ENCODE measurements at places on chromosomes 13 and 19.

DNA sequence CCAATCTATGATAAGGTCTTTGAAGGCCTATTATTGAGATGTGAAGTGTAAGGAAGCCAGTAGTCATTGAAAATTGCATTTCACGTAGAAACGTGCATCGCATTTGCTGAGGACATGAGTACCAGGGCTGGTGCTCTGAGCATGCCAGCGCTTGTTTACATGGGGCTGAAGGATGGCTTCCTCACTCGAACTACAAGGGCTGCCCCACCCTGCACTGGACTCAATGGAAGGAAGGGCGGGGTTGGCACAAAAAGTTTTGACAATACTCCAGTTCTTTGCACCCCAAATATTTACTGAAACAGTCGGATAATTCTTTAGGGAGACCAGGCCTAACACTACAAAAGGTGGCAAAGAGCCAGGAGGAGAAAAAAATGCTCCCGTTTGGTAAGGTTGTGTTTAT, 28.9 kb upstream of the MED4 start:
- no peak for DNase-seq

- no peak for DNase-seq
Observed at GRCh38 chr13:75366380-75367280, 115.3 kb downstream of the TBC1D4 start.

GRCh38 chr19:7492142-7492541, 3.3 kb upstream of the PEX11G start:
- DNase-seq, result no peak

DNA sequence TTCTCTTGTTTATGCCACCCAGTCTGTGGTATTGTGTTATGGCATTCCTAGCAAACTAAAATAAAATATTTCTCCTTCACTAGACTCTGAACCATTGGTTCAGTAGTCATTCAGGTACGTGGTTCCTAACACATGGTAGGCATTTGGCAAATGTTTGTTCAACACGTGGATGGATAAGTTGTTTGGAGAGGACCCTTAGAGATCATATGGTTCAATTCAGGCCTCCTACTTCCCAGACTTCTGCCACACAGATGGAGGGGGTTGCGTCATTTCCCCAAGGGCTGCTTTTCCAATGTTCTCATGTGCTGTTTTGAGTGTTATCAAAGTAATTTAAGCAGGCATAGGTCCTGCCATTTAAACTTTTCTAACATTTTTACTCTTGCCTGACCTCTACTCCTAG, 6.7 kb downstream of the CXCL17 start:
- no peak for DNase-seq

DNA sequence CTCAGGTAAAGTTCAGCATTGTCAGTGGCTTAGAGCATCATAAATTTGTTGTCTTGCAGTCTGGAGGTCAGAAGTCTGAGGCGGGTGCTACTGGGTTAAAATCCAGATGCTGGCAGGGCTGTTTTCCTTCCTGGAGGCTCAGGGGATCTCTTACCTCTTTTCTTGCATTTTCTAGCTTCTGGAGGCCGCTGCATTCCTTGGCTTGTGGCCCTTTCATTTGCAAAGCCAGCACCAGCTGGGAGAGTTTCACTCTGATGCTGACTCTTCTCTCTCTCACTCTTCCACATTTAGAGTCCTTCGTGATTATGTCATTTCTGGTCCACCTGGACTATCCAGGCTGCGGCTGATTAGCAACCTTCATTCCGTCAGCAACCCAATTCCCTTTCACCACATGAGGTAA, 38.1 kb upstream of the SLC10A2 start:
- no peak for DNase-seq

- no peak for DNase-seq
Observed at GRCh38 chr13:104460554-104460953, 1394.3 kb upstream of the SLC10A2 start.

DNA sequence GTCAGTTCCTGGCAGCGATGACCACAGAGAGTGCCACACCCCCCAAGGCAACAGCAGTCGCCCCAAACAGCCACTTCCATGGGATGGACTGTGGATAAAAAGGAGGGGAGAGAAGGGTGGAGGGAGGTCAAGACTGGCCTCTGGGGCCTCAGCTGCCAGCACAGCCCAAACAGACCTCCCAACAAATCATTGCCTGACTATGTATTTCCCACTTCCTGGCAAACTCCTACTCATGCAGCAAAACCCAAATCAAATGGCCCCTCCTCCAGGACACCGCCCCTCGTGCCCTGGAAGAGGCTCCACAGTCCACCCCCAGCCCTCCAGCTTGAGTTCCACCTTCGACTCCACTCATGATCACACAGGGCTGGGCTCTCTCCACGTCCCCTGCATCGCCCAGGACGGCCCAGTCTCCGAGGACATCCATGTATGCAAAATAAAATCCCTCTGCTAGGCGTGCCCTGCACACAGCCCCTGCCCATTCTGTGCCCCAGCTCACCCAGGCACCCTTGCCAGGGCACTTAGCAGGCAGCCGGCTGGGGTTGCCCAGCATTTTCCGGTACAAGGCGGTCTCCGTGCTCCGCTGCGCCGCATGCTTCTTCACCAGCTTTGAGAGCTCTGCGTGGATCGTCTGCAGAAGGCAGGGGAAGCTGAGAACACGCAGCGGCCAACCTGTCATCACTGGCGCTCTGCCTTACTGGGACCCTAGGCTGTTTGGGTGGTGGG, 10.5 kb upstream of the ELL start:
- DNase-seq, result no peak

- peak; percentile 35 for DNase-seq
Observed at GRCh38 chr19:6126335-6126974, 9.0 kb upstream of the ACSBG2 start.

DNA sequence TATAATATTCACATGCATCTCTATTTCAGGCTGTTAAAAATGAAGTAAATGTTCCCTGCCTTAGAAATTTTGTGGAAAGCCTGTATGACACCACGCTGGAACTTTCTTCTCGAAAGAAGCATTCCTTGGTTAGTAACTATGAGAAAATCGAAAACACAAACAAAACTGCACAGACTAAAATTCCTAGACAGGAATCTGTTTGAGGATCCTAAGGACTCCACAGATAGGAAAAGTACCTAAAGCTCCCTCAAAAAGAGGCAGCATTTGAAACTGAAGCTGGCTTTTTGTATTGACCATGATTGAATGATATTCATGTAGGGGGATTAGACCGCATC, 103.4 kb downstream of the FRY start:
- no peak for DNase-seq

- no peak for DNase-seq
Observed at GRCh38 chr19:46076031-46076880, 35.5 kb upstream of the IGFL4 start.

DNA sequence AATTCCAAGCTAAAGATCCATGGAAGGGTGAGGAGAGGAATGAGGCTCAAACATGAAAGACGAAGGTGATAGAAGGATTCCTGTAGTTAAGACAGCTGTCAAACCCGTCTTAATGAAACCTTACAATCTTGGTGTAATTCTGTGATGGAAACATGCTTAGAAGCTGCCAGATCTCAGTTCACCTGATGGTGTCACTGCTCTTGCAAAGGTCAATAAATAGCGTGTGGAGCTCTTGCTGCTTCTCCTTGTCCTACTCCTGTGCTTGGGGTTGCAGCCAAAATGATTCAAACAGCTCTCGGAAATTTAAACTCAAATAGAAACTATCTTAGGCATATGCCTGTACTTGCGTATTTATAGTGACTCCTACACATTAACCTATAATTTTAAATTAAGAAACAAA, 1705.0 kb downstream of the OLFM4 start:
- DNase-seq, result no peak

DNA sequence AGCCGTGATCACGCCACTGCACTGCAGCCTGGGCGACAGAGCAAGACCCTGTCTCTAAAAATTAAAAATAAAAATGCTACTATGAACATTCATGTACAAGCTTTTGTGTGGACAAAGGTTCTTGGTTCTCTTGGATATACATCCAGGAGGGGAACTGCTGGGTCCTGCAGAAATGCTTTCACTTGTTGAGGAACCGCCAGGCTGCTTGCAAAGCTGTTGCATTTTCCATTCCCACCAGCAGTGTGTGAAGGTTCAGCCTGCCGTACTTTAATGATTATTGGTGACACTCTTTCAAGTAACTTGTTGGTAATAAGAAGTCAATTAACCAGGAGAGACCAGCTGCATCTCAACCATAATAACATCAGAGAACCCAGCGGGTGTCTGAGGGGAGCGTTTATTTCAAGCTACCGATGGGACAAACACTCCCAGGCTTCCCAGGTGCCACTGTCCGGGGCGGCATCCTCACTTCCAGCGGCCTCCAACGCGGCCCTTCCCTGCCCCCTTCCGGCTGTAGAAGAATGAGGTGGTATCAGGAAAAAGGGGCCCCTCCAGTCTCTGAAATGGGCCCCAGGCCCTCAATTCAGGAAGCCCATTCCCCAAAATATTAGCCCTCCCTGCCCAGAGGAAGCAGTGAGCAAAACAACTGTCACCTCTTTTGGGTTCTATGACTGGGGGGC, 15.2 kb upstream of the PPP1R12C start:
- DNase-seq, result no peak

GRCh38 chr13:41058295-41059070, 2.8 kb upstream of the WBP4 start:
- peak; percentile 23 for DNase-seq

DNA sequence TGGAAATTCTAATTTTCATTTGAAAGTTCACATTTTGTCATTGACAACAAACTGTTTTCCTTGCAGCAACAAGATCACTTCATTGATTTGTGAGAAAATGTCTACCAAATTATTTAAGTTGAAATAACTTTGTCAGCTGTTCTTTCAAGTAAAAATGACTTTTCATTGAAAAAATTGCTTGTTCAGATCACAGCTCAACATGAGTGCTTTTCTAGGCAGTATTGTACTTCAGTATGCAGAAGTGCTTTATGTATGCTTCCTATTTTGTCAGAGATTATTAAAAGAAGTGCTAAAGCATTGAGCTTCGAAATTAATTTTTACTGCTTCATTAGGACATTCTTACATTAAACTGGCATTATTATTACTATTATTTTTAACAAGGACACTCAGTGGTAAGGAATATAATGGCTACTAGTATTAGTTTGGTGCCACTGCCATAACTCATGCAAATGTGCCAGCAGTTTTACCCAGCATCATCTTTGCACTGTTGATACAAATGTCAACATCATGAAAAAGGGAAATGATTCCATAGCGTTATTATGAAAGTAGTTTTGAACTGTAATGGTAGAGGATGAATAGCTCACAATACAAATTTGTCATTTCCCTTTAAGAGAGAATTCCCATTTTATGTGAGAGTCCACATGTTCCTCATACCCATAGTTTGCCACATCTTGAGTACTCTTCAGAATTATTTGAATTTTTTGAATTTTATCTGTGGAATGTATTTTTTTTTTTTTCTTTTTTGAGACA, 2.6 kb downstream of the BRCA2 start:
- no peak for DNase-seq

GRCh38 chr19:16096280-16096855, 15.3 kb upstream of the RAB8A start:
- no peak for DNase-seq

Data from astrocyte of the cerebellum (primary cell).